ENCODE measurements at places on chromosomes 5 and 9. TPM values are rescaled to one million over a fixed set of nuclear protein-coding genes. Genes with fewer than 3 reads are reported as not detected.

Gene SLC1A3
- total RNA-seq = 183 TPM

Gene TLR4
- total RNA-seq = 12.6 TPM

Gene AUH
- 55.1 TPM for total RNA-seq

Gene PWWP2A
- total RNA-seq = 76.2 TPM

Gene DMGDH
- 3.5 TPM for total RNA-seq

Gene PPIC
- 31.6 TPM for total RNA-seq

Gene CCNI2
- 0.60 TPM for total RNA-seq

Gene CDHR2
- total RNA-seq = 0.11 TPM

Gene MED22
- 50.6 TPM for total RNA-seq

Gene FAM200C
- total RNA-seq = 25.1 TPM

Gene PALM2AKAP2
- 40.9 TPM for total RNA-seq

Gene CMYA5
- 39.5 TPM for total RNA-seq

Gene DMRT3
- total RNA-seq = 0.22 TPM

Gene GM2A
- total RNA-seq = 21.9 TPM

Gene NIPAL4
- total RNA-seq = not detected

Gene URM1
- total RNA-seq = 22.7 TPM

Gene PCDH12
- total RNA-seq = 8.6 TPM

Gene FSTL4
- 10.0 TPM for total RNA-seq

Gene PCDHA1
- 0.71 TPM for total RNA-seq

Gene CXCL14
- total RNA-seq = 63.1 TPM

Gene LSM11
- total RNA-seq = 26.8 TPM

Gene SPATA31C1
- total RNA-seq = not detected

Gene LEAP2
- 1.1 TPM for total RNA-seq

Gene TMEM171
- total RNA-seq = 1.6 TPM

Gene RLN1
- total RNA-seq = 0.82 TPM

Gene FRRS1L
- total RNA-seq = 28.0 TPM

Gene SPATA31E1
- total RNA-seq = not detected

Gene SOX30
- total RNA-seq = 0.16 TPM

Gene OCLN
- total RNA-seq = 19.7 TPM

Gene ROPN1L
- total RNA-seq = 3.6 TPM

Gene BTNL3
- total RNA-seq = not detected

Gene TMEM215
- 52.2 TPM for total RNA-seq

Gene SLU7
- total RNA-seq = 71.6 TPM

Gene NIM1K
- 6.6 TPM for total RNA-seq

Gene EGFLAM
- total RNA-seq = 75.3 TPM

Gene CENPK
- total RNA-seq = 17.4 TPM

Gene LECT2
- not detected for total RNA-seq

Gene OR1L1
- not detected for total RNA-seq

Gene LOX
- 85.4 TPM for total RNA-seq

Gene IL3
- not detected for total RNA-seq

Gene UBE2QL1
- 6.5 TPM for total RNA-seq

Gene NTNG2
- total RNA-seq = 34.3 TPM

Gene ACTBL2
- total RNA-seq = not detected

Gene UAP1L1
- 8.5 TPM for total RNA-seq

Gene BASP1
- total RNA-seq = 193 TPM

Gene ZNF354C
- total RNA-seq = 38.3 TPM

Gene SV2C
- 3.1 TPM for total RNA-seq

Gene KIF24
- total RNA-seq = 4.3 TPM

Gene ANKRD34B
- not detected for total RNA-seq

Gene SUSD3
- 2.4 TPM for total RNA-seq

Gene DNAI1
- 0.27 TPM for total RNA-seq

Gene ADRA1B
- 1.8 TPM for total RNA-seq

Gene ALDH1A1
- 131 TPM for total RNA-seq

All from camera-type eye (tissue), 1 donor.